ENCODE measurements at places on chromosomes 4 and X.

- DNase-seq = no peak
These were observed 105.9 kb upstream of the TENM3 start for GRCh38 chr4:182137343-182137742.

DNA sequence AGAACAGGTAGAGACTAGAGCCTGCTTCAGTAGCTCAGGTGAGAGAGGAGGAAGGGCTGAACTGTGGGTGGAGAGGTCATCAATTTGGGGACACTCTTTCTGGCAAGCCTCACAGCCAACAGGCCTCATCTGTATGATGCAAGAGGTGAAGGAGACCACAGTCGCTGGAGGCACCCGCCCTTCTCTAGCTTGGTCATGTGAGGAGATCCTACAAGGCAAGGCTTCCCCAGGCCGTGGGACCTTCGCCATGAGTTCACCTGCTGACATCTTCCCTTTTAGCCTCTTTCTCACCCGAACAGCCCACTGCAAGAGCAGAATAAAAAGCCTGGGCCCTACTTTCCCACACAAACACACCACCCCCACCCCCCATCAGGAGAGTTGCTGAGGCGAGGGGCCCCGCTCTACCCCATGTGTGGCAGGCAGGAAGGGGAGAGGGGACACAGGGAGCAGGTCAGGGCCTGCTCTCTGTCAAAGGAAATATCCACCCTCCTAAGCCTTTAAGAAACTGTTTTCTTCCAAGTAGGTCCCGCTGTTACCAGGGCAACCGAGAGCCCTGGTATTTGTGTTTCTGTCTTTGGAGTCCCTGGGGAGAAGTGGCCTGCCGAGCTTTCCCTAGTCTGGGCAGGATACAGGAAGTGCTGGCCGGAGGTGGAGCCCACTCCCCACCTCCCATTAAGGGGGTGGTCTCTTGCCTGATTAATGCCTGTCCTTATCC is 8.1 kb downstream of the RTL5 start:
- DNase-seq = no peak

DNA sequence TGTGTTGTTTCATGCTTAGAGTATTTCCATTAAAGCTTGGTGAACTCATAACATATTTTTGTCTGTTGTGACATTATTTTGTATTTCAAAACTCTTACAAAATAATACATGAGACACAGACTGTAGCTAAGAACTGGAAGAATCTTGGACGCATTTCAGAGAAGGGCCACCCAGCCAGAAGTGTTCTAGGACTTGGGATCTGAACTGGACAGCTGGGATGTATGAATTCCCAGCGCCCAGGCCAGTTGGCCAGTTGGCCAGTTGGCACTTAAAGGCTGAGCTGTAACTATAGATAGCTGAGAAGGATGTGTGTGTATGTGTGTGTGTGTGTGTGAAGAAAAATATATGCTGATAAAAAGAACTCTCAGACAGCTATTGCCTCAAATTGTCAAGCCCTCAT is 193.4 kb upstream of the GPR101 start:
- no peak for DNase-seq

DNA sequence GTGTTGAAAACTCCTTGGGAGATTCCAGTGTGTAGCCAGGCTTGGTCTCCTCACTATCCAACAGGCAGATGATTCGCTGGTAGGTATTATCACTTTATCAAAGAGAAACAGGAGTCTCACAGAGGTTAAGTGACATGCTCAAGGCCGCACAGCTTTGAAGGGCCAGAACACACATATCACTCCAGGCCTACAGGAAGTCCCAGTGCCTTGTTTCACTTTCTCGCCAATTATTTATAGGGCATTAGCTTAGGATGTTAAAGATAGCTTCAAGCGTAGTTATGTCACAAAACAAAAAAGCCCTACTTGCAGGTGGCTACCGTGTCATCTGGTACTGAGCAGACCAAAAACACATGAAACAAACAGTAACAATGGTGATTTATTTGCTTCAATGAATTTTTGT is 13.2 kb downstream of the ATP8A1 start:
- DNase-seq = no peak

DNA sequence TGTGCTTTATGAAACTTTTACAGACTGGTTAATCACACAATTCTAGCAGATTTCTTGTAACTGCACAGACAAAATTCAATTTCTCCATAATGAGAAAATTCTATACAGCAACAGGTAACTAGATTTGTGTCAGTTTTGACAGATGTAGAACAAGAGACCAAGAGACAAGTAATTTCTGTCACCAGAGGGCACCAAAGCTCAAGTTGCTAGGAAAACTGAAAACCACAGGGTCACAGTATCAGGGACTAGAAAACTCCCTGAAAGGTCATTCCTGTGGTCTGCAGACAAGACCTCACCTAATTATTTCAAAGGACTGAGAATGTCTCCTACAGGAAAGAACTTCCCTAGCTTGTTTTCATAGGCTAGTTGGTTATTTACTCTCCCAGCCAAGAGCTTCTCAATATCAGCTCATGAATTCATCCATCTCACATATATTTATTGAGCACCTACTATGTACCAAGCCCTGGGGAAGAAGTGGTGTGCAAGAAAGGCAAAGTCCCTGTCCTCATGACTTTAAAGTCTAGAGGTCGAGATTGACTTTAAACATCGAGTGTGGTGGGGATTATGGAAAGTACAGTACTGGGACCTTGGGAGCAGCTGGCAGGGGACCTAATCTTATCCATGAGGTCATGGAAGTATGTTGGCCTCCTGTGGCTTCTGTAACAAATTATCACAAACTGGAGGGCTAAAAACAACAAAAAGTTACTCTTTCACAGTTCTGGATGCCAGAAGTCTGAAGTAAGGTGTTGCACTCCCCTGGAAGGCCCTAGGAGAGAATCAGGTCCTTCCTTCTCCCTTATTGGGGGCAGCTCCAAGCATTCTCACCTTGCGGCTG is 47.8 kb upstream of the SETD7 start:
- DNase-seq = no peak

GRCh38 chr4:142005519-142005918 is 369.1 kb downstream of the IL15 start:
- no peak for DNase-seq

DNA sequence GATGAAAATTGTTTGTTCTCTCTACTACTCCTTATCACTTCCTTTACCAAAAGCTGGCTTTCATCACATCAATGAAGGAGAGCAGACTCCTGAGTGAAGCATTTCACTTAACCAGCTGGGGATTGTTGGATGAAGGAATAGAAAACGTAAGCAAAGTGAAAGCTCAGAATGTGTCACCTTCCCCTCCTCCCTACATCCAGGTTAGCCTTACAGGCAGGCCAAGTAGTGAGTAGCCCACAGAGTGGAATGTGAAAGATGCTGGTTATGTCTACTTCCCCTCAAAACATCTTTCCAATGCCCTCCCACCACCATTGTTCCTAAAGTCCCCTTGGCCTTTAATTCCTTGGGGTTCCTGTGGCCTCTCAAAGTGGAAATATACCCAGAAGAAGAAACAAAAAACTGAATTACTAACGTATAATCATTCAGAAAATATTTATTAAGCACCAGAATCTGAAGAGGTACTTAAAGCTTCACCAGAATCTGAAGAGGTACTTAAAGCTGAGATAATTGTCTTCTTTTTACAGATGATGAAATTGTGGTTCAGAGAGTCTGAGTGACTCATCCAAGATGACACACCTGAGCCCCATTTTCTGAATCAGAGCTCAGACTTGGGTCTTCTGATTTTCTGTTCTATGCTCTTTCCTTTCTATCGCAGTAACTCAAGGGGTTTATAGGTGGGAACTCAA is 6.5 kb downstream of the P2RY4 start:
- DNase-seq = no peak

DNA sequence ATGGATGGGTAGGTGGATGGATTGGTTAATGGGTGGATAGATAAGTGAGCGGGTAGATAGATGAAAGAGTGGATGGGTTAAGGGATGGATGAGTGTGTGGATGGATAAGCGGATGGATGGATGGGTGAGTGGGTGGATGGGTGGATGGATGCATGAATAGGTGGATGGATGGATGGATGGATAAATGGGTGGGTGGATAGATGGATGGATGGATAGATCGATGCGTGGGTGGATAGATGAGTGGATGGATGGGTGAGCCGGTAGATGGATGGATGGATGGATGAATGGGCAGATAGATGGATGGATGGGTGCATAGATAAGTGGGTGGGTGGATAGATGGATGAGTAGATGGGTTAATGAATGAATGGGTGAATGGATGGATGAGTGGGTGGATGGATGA is 90.9 kb downstream of the CPZ start:
- DNase-seq = no peak

DNA sequence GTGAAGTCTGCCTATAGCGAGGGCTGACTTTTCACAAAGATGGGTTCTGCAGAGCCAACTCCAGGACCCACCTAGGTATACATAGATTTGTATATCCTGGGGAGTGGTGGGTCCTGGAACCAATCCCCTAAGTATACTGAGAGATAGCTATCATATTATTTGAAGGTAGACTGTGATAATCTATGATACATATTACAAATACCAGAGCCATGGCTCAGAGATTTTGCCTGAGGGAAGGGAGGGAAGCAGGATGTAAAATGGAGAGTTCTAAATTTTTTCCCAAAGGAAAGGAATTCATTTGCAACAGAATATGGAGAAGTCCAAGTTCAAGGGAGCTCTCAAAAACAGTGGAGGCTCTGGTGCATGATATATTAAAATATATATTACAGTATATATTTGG is 7.2 kb downstream of the TCEAL3 start:
- DNase-seq = no peak

- DNase-seq = no peak
These were observed 129.7 kb downstream of the PLS3 start for GRCh38 chrX:115690511-115691216.

DNA sequence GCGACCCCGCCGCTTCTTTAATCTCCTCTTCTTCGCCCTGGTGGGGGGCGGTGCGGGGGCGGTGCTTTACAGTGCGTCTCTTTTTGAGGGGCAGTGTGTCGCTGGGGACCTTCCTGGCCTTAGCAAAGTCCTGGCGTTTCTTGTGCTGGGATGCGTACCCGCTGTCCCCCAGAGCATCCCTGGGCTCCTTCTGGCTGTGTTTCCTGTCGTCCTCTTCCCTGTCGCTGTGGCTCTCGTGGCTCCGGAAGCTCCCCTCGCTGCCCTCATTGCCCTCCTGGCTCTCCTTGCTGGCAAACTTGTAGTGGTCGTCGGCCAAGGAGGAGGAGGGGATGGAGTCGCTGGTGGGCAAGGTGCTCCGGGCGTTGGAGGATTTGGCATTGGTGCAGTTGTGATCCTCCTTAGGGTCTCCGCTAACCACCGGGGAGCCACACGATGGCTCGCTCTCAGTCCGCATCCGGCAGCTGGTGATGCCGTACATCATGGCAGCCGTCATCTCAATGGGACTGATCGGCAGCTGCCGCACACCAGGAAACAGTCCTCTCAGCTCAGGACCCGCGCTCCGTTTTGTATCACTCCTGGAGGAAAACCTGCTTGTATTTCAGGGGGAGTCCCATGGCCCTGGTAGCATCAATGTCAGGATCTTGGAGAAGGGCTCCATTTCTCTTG is 30.4 kb upstream of the TMSB15A start:
- DNase-seq = no peak

- no peak for DNase-seq
These were observed 121.1 kb downstream of the BANK1 start for GRCh38 chr4:101911616-101912015.

DNA sequence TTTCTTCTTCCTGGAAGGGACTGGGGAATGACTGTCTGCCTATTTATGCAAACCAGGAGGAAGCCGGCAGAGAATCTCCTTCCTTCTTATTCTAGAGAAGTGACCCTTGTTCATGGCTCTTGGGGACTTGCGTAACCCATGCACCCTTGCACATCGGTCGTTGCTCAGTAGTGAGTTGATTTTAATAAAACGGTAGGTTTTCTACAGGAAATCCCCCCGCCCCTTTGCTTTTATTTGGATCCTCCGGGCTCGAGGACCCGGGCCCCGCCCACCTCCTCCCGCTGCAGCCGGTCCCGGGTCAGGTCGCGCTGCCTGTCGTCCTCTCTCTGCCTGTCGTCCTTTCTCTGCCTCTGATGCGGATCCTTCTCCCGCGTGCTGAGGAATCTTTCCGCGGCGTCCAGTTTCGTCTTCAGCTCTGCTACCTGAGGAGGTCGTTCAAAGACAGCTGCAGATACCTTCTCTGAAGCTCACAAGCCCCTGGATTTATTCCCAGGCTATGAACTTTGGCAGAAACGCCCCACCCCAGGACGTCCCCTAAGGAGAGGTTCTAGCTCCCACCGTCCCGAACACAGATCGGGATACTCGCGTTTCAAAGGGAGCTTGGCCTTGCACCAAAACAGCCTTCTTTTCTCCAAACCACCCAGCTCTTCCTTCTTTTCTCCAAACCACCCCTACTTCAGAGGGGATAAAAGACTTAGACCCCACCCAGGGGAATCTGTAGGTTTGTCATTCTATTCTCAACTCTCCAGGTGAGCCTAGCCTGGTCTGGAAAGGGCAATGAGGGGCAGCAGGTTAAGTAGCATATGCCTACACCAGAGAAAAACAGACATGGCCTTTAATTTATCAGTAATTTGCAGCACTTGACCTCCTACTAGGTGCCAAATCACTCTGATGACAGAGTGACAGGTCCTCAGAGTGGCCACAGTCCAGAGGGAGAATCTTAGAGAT is 7.0 kb downstream of the TNIP3 start:
- DNase-seq = no peak
